Amniotic stem cell (primary cell): ENCODE measurements at places on chromosomes 2 and 18.
A peak's percentile ranks its signal among the peaks of the same experiment; 100 is the strongest.

DNA sequence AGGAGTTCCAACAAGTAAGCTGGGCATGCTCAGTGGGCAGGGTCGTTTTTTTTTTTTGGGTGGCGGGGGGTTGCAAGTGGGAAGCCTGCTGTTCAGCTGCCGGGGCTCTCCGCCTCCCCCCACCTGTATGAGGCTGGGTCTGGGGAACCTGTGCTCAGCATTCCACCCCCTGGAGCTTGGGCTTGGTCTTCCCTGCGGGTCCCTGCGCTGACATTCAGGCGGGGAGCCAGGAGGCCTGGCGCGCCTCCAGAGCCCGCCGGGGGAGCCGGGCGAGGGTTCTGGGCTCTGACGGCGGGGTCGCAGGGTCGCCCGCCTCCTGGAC, 822 bp upstream of the GPD2 start:
- no peak for DNase-seq

DNA sequence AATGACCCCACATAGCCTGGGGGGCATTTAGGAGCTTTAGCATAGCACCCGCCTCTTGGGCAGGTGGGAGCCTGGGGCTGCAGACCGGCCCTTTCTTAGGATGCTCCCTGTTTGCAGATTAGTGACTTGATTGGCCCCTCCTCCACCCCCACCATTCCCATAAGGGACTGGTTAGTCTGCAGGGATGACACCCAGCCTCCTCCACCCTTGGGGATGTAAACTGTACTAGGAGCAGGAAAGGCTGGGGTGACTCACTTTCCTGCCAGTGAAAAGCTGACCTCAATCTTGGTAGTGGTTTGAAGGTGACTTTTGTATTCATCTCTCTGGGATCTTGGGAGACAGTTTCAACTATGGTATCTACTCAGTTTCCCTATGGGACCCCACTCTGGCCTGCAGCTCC, 24.2 kb downstream of the CTIF start:
- DNase-seq: peak; percentile 15

DNA sequence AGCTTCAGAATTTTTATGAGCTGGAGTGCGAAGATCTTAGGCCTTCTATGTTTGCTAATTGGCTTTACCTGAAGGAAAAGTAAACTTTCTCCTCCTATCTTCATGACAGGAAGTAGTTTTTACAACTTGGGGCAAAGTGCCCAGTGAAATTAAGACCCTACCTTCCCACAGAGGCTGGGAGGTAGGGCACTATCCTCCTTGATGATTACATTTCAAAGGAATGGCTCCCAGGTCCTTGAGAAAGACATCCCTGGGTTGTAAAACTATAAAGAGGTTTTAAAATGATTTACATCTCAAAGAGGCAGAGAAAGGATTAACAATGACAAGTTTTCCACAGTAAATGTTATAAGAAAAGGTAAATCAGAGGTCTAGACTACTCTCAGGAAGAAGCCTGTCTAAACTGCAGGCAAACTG, 155.8 kb downstream of the CDH7 start:
- DNase-seq: no peak

GRCh38 chr2:114709936-114710850, 267.8 kb downstream of the DPP10 start:
- DNase-seq: no peak

GRCh38 chr2:172702451-172702850, 33.2 kb upstream of the RAPGEF4 start:
- DNase-seq: no peak

DNA sequence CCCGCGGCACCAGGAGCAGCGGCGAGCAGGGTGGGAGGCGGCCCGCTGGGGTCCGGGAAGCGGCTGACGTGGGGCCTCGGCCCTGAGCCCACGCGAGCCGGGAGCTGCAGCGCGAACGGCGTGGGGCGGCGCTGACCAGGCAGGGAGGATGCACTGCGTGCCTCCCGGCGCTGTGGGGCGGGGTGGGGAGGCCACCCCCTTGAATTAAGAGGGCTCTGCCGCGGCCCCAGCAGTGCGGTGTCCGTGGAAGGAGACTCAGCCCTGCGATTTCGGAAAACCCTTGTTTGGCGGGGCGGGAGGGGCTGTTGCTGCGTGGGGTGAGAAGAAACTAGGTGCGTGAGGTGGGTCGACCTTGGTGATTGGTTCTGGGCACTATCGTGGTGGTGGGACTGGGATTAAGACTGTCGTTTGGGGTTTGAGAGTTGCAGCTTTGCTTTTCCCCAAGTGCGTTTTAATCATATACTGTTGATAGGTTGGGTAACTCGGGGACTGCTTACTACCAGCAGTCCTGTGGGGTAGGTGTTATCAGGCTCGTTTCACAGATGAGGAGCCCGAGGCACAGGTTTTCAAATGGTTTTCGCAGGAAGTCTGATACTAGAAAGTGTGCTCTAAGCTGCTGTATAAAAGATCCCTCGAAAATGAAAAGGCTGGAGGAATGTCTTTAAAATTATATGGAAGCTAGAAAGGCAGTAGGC, 722 bp downstream of the ACSL3 start:
- no peak for DNase-seq

- no peak for DNase-seq
Observed at GRCh38 chr2:189552991-189553404, 27.6 kb downstream of the SLC40A1 start.

DNA sequence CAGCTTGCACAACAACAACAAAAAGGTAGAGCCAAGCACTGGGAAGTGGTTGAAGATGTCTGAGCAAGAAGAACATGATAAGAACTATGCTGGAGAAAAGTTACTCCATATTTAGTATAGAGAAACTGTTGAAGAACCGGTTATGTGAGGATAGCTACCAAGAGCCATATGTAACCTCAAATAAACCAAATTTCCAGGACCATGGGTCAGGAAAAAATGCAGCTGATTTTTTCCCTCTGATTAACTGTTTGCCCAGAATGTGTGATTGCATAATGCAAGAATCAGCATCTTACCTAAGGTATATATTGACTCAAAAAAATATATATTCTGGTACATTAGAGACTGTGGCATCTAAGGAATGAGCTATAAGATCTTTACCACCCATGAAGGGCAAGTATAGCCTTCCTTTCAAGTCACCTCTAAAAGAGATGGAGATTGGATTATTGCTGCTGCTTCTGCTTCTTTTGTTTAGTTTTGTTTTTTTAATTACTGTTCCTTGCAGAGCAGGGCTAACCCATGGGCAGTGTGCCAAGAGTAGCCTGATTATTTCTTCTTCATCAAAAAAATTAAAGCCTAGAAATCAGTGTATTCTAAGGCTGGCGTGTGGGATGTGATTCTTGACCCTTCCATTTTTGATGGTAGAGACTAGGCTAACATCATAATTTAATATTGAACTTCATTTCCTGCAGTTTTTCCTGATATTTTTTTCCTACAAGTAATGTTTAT, 76.9 kb upstream of the MAP3K20 start:
- no peak for DNase-seq

DNA sequence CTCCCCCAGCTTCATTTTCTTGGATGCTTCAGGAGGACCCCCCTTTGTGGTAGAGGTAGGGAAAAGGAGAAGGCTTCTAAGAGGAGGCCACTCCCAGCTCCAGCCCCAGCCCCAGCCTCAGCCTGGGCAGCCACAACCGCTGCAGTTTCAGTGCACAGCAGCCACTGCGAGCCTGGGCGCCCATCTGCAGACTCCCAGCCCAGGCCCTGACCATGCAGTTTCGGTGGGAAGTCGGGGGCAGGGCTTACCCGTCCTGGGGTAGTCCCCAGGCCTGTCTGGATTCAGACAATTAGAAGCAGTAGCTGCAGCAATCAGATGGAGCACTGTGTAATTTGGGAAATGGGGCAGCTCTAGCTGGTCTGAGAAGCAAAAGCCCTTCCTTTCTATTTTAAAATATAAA, 28.6 kb downstream of the ITM2C start:
- no peak for DNase-seq

DNA sequence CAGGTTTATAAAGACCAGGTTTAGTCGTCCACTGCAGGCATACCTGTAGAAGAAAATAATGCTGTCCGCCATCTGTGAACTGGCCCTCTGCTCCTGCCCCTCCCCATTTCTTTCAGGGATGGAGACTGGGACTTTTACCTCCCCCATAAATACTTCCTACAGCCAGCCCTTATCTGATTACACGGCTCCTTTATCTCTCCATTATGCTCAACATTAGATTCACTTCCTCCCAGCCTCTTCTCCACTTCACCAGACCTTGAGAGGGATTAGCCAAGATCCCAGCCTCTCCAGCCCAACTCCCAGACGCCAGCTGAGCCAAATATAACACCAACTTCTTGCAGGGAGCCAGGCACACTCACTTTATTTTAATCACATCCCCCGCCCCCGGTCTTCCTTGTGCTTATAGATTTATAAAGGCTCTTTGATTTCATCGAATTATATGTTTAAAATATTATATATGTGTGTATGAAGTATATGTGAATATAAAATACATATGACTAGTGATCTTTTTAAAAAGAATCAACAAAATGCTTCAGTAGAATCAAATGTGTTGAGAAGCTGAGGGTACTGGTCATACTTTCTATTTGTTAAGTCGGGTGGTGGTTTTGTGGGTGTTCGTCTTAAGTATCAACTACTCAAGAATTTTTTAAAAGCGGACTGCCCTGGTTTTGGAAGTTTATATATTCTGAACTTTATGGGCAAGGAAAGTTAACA, 81.0 kb downstream of the SPRED2 start:
- no peak for DNase-seq

DNA sequence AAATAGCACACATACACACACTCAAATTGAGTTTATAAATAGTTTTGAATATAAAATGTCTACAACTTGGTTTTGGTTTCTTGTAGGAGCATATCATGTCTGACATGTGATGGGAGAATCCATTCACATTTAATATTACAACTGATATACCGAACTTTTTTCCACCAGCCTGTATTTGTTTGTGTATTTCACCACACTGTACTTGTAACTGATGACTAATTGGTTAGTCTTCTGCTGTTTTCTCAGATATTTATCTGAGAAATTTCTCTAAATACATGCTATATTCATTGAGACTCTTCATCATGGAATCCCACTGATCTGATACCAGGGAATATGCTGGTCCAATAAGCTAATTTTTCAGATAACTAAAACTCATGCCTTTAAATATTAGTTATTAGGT, 56.3 kb upstream of the UBXN4 start:
- peak; percentile 11 for DNase-seq

DNA sequence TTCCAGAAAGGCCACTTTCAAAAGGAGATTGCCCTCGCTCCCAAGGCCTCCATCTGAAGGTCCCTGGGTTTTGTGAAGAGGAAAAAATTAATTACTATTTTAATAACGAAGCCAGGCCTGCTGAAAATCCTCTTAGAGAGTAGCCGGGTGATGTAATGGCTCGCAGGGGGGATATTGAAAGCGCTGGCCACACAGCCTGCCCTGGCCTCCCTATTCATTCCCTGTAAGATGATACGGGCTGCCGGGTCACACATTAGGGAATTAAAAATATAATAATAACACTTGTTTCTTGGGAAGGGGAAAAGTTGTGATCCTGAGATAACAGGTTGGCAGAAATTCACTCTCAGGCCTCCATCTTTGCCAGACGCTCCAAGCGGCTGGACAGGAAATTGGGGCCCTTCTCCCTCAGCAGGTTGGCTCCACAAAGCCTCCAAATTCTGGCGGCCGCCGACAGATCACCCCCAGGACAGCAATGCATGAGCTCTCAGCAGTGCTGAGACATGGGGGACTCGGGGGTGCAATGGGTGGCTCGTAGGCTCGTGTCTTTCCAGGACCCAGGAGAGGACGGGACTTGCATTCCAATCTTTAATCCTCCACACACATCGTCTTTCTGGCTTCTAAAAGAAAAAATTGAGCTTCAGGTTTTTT, 299.9 kb upstream of the SALL3 start:
- DNase-seq: no peak

GRCh38 chr18:3651266-3651665, 201.3 kb downstream of the TGIF1 start:
- no peak for DNase-seq

DNA sequence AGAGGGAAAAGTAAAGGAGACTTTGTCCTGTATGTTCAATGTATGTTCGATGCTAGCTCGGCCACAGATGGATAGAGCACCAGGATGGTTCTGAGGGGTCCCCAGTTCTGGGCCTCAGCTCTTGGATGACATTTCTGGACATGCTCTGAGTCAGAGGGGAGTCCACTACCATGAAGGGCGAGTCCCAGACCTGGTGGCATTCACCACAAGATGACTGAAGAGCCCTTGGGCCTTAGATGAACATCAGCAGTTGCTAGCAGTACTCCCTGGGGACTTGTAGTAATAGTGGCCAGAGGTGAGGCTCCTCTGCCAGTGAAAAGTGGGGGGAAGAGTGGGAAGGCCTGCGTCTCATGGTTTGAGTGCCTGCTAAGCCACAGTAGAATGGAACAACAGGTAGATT, 109.5 kb downstream of the GRB14 start:
- no peak for DNase-seq

- DNase-seq: no peak
Observed at GRCh38 chr2:140274891-140275290, 1494.7 kb upstream of the NXPH2 start.

GRCh38 chr2:20424300-20425290, 22.3 kb upstream of the RHOB start:
- no peak for DNase-seq

DNA sequence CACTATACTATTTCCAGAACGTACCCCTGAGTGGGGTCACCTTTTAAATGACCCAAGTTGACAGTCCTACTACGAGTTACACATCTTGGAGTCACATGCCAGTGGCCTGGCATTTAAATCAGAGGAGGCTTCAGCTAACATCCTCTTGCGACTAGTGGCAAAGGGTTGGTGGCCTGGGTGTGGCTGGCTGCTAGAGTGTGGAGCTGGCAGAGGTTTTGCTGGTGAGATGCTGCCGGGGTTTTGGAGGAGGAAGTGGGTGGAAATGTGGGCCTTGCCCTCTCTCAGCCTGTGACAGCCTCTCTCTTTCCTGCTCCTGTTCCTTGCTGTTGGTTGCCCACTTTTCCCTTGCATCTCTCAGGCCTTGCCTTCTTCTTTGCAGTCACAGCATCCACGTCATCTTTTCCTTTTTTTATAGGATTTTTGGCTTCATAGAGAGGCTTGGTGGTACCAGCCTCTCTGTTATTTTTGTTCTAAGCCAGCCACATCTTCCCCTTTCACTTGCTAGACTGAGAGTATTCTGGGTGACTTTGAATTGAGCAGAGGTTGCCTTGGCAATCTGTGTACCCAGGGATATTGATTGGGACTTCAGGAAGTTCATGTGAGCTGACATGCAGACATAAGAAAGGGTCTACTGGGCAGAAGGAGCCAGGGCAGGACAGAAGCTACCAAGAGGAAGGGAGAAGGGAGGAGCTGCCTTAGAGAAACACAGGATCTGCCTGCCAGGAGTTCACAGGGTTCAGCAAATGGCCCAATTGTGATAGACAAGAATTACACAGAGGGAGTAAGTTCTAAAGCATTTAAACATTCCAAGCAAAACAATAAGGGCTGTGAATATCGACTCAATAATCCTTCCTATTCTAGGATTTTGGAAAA, 55.4 kb downstream of the CDC42EP3 start:
- no peak for DNase-seq

GRCh38 chr2:65605058-65605742, 172.8 kb upstream of the SPRED2 start:
- DNase-seq: no peak

GRCh38 chr18:75897386-75897785, 469.9 kb upstream of the SMIM21 start:
- DNase-seq: no peak

- DNase-seq: no peak
Observed at GRCh38 chr2:85878719-85879370, 9.9 kb downstream of the ST3GAL5 start.

- DNase-seq: no peak
Observed at GRCh38 chr2:43110442-43110871, 115.9 kb downstream of the ZFP36L2 start.

- no peak for DNase-seq
Observed at GRCh38 chr2:57947398-57947797, 99.2 kb upstream of the VRK2 start.
